ENCODE measurements at places on chromosomes 6 and 20.

DNA sequence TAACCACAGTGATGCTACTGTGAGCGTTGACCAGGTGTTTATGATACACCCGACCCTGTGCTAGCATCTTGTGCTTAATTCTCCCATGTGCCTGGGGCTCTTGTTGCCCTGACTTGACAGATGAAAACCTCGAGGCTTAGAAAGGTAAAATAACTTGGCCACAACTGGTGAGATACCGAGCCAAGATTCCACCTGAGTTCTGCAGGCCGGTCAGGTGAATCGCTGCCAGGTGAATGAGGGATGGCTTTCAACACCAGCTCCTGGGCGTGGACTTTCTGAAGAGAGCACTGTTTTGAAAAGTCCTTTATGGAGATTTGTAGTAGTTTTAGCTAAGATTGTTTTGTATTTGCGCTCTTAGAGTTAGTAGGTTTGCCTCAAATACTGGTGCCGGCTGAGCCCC lies 12.2 kb upstream of the ZNF831 start:
- no peak for DNase-seq
- H3K27me3 ChIP-seq: no peaks in the 10 kb centered on the region
- no peaks in the 10 kb centered on the region for H3K36me3 ChIP-seq
- no peak overlapping the region for H3K27ac ChIP-seq
- H3K4me3 ChIP-seq: no peak overlapping the region
- no peaks in the 10 kb centered on the region for H3K4me1 ChIP-seq

DNA sequence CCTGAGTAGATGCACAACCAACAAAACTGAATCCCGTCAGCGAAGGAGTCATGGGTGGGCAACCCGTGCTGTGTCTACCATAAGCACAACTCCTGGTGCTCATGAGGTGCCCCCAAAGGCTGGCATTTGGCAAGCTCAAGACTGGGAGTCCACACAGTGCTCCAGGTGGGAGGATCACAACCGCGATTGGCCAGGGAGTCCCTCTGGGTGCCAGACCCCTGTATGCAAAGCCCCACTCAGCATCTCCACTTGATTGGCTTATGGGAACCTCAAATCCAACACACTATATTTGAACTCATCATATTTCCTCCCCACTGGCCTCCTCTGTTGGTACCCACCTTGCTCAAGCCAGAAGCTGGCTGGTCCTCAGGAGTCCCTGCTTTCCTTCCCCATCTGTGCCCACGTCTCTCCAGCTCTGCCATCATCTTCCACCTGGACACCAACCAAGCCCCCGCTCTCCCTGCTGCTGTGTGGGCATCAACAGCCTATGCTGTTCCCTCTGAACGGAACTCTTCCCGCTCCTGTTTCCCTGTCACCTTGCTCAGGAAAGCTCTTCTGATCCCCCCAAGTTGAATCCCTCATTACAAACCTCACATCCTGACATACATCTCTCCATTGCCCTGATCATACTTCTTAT lies 142.3 kb upstream of the PTPN1 start:
- DNase-seq: no peak
- H3K36me3 ChIP-seq: no peaks in the 10 kb centered on the region
- no peak overlapping the region for H3K4me3 ChIP-seq

GRCh38 chr6:139257291-139257690 lies 34.5 kb downstream of the TXLNB start:
- H3K36me3 ChIP-seq: no peaks in the 10 kb centered on the region
- no peak overlapping the region for H3K4me3 ChIP-seq
- no peak for DNase-seq
- no peaks in the 10 kb centered on the region for H3K4me1 ChIP-seq

DNA sequence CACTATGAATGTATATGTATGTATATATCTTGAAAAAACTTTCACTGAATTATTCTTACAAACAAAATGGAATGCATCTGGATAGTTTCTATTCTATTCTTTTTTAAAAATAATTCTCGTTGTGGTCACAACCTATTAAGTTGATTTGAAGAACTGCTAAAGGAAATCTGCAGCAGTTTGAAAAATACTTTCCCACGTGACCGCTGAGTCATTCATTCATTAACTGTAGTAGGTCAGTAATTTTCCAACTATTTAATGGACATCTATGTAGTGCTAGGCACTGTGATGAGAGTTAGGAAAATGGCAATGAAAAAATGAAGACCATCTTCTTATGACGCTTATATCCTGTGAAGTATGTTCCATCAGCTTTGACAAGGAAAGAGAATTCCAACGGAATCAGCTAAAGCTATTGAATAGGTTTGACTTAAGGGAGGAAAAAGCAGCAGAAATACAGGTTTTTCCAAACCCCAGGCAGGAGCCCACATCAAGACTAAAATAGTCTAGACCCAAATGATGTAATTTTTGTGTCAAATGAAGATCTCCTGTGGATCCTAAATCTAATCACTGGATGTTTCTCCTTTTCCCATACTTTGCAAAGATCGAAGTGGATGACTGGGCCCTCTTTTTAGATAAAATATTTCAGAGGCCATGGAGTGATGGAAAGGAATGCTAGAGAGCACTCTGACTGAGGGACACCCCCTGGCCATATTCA lies 4.1 kb upstream of the EFHC1 start:
- no peak overlapping the region for H3K4me3 ChIP-seq
- no peaks in the 10 kb centered on the region for H3K27me3 ChIP-seq
- H3K36me3 ChIP-seq: no peaks in the 10 kb centered on the region
- H3K4me1 ChIP-seq: peaks cover 4% of the 10 kb centered on the region

All from tibial nerve (tissue), 4 donors.